Activated T-cell treated with anti-CD3 and anti-CD28 coated beads for 4 hours (primary cell): ENCODE measurements at places on chromosomes 1 and 21.

- no peak for DNase-seq
Observed at GRCh38 chr1:99003581-99004253, 944 bp downstream of the PLPPR5 start.

DNA sequence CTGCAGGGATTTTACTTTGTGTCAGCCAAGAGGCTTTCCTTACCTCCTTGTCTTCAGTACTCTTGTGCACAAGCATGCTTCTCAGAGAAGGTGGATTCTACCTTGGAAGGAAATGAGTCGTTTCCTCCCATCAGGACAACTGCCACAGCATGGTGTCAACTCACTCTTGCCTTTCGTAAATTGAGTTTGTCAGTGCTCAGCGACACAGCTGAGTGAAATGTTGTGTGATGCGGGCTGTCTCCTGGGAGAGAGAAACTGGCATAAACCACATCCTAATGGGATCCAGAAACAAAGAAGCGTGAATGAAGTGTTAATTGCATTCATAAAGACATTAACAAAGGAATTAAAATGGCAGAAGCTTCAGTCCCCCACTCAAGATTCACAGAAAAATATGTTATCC, 51.5 kb upstream of the SLC22A15 start:
- no peak for DNase-seq

- no peak for DNase-seq
Observed at GRCh38 chr21:27258742-27259448, 292.0 kb upstream of the ADAMTS5 start.

DNA sequence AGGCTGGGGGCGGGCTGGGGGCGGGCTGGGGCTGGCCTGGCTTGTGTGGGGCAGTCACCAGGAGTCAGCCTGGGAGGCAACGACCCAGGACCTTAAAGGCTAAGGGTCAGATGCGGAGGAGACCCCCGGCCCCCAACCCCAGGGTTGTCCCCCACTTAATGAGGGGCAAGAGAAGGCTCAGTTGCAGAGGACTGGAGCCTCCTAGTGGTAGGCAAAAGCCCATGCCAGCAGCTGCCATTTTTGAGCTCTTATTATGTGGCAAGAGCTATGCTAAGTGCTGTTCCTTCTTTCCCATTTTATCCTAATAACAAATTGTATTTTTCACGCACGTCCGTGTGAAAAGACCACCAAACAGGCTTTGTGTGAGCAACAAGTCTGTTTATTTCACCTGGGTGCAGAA, 8.0 kb downstream of the KIAA1614 start:
- DNase-seq: no peak

DNA sequence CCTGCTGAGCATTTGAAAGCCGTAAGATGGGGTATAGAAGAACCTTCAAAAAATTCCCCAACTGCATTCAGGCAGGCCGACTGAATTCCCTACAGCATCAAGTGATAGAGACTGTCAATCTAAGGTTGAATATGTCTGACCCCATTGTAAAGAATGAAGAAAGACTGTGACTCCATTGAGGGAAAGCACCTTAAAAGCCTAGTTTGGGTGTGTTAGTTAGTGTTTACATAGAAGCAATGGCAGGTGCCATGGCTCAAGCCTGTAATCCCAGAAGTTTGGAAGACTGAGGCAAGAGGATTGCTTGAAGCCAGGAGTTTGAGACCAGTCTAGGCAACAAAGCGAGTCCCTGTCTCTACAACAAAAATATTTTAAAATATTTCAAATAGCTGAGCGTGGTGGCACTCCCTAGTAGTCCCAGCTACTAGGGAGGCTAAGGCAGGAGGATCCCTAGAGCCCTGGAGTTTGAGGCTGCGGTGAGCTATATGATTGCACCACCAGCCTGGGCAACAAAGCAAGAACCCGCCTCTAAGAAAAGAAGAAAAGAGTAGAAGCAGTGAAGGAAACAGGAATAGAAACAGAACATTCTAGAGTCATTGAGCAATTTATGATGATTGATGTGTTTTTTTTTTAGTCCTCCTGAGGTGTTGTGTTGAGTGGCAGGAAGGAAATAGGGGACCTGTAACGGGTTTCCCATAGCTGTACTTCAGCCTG, 15.4 kb downstream of the POLR3GL start:
- DNase-seq: no peak

- DNase-seq: no peak
Observed at GRCh38 chr1:194710671-194711070, 1524.3 kb upstream of the B3GALT2 start.

DNA sequence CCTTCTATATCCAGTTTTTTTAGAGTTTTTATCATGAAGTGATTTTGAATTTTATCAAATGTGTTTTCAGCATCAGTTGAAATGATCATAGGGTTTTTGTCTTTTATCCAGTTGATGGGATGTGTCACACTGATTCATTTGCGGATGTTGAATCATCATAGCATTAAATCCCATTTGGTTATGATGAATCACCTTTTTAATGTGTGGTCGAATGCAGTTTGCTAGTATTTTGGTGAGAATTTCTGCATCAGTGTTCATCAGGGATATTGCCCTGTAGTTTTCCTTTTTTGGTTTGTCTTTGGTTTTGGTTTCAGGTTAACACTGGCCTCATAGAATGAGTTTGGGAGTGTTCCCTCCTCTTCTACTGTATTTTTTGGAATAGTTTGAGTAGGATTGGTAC, 80.3 kb downstream of the DIRAS3 start:
- DNase-seq: no peak

DNA sequence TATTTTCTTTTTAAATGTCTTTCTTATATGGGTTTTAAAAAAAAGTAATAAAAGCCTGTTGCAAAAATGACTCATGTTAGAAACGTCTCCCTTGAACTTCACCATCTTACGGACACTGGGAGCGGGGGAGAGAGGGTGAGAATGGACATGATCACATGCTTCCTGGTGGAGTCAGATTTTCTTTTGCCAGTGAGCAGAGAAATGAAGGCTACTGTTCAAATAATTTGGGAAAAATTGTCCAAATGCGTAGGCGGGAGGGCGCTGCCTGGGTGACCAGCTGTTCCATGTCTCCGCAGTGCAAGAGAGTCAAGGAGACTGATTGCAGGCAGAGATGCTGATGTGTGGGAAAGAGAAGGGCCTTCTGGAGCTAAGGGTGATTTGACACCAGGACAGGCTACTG, 23.1 kb downstream of the EIF2D start:
- DNase-seq: no peak

GRCh38 chr1:221711656-221712055, 30.2 kb downstream of the DUSP10 start:
- no peak for DNase-seq

DNA sequence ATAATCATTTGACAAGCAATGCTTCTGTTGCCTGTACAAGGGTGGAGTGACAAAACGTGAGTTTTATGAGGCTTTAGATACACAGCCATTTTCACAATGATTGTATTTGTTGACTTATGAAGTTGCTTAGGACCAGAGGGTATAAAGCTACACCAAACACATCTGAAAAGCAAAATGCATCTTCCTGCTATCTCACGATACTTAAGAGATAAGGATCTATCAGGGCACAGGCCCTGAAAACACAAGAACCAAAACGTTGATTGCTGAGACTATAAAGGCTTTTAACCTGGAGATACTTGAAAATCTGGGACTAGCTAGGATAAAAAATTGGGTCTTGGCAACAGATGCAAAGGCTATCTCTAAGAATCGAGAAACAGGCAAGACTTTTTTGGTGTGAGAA, 115.7 kb downstream of the SLC5A9 start:
- DNase-seq: no peak

GRCh38 chr1:147497826-147498225, 43.5 kb upstream of the BCL9 start:
- no peak for DNase-seq

DNA sequence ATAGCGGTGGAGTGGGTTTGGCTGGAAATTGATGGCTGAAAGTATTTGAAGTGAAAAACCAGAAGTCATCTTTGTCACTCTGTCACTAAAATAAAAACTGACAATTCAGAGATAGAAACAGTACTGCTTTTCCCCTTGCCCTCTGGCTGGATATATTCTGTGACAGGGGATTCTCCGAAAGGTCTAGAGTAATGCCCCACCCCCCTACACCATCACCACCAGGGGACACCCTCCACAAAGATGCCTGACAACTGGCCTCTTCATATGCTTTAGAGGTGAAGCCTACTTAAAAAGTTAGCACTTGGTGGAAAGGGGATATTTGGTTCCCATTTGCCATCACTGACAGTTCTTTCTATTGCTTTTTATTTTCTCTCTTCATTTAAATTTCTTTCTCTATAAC, 73.5 kb downstream of the SGIP1 start:
- DNase-seq: no peak

DNA sequence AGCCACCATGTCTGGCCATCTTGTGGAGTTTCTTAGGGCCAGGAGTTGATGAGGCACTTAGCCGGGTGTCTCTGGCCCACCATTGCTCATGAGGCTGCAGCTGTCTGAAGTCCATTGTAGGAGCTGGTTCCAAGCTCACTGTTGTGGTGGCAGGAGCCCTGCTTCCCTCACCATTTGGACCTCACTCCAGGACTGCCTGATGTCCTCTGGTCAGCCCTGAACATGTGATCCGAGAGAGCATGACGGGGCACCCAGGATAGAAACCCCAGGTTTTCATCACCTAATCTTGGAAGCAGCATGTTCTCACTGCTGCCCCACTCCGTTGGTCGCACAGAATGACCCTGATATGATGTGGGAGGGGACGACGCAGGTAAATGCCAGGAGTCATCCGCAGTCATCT, 56.2 kb upstream of the FAM3B start:
- no peak for DNase-seq
